ENCODE measurements at places on chromosomes 4 and X.

- no peak for DNase-seq
Observed at GRCh38 chr4:10164877-10165283, 48.3 kb upstream of the WDR1 start.

DNA sequence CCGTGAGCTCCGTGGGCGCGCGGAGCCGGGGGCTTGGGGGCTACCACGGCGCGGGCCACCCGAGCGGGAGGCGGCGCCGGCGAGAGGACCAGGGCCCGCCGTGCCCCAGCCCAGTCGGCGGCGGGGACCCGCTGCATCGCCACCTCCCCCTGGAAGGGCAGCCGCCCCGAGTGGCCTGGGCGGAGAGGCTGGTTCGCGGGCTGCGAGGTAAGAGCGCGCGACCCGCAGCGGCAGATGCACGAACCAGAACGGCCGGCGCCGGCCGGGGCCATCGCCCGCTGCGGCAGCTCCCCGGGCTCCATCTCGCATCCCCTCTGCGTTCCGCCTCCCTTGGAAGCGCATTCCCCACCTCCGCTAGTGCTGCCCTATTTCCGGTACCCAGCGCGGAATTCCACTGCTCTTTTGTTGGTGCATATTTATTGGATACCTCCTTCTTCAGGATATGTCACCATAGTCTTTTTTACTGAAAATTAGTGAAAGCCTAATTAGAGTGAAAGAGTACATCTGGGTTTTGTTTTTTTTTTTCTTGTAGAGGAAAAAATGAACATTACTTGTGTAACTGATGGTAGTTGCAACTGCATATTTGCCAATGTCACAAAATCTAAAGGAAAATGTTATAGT, 797 bp downstream of the PKD2 start:
- DNase-seq, result no peak

GRCh38 chr4:174422893-174423256, 99.4 kb downstream of the HPGD start:
- no peak for DNase-seq

GRCh38 chr4:184850018-184850417, 24.2 kb upstream of the ACSL1 start:
- no peak for DNase-seq

GRCh38 chr4:79199743-79200142, 126.1 kb downstream of the NAA11 start:
- no peak for DNase-seq
